ENCODE measurements at places on chromosomes 1 and 21. TPM values are rescaled to one million over a fixed set of nuclear protein-coding genes. Genes with fewer than 3 reads are reported as not detected.

The RUNX3 gene
- total RNA-seq = not detected

The FGR gene
- total RNA-seq = not detected

The PRR9 gene
- not detected for total RNA-seq

The IGFN1 gene
- total RNA-seq = not detected

The SAMD11 gene
- not detected for total RNA-seq

The LRRC53 gene
- total RNA-seq = not detected

The ZBTB8B gene
- total RNA-seq = under 0.01 TPM

The S100A6 gene
- 593 TPM for total RNA-seq

The TNFSF18 gene
- 70.5 TPM for total RNA-seq

The CD1E gene
- not detected for total RNA-seq

The UBE2Q1 gene
- 42.9 TPM for total RNA-seq

The CR2 gene
- total RNA-seq = not detected

The CKS1B gene
- total RNA-seq = 126 TPM

The OR2L2 gene
- total RNA-seq = not detected

The SAMD13 gene
- total RNA-seq = 2.8 TPM

The CD164L2 gene
- total RNA-seq = not detected

The TMEM240 gene
- total RNA-seq = 4.0 TPM

The CHI3L1 gene
- 2.9 TPM for total RNA-seq

The RHD gene
- total RNA-seq = not detected

The G0S2 gene
- 4.7 TPM for total RNA-seq

The PGLYRP3 gene
- not detected for total RNA-seq

Measured in thoracic aorta endothelial cell (primary cell).